ENCODE measurements at places on chromosomes 6 and 20.

GRCh38 chr6:119347466-119348095 is 2.0 kb downstream of the MAN1A1 start:
- peak; percentile 71 for DNase-seq

DNA sequence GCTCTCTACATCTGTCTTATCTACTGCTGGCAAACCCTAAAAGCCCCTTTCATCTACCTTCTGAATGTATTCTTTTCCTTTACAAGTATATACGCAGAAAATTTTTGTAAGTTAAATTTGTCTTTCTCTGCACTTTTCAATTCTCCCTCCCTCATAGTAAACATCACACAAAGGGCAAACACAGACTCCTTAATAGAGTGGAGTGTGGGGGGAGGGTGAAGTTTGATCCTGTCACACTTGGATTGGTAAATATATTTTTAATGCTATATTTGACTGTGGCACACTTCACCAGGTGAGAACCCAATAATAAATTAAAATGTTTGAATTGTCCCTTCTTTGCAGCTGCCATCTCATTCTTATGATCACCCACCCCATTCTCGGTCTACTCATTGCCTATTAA is 33.2 kb upstream of the PAQR8 start:
- DNase-seq: peak; percentile 17

GRCh38 chr20:13353261-13353945 is 132.3 kb downstream of the ISM1 start:
- DNase-seq: no peak

DNA sequence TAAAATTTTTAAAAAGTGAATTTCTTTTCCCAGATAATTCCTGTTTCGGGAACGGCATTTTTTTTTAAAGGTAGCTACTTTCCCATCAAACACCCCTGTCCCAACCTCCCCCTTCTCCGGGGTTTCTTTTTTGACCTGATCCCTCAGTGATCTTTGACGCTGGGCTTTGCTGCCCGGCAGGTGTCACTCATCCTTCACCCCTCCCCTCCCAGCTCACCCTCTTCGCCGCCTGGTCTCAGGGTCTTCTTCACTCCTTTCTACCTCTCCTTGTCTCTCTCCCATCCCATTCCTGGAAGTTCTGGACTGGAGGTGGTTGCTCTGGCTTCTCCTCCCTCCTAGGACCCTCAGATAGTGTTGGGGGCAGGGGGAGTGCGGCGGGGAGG is 329 bp upstream of the GPR6 start:
- DNase-seq: no peak

DNA sequence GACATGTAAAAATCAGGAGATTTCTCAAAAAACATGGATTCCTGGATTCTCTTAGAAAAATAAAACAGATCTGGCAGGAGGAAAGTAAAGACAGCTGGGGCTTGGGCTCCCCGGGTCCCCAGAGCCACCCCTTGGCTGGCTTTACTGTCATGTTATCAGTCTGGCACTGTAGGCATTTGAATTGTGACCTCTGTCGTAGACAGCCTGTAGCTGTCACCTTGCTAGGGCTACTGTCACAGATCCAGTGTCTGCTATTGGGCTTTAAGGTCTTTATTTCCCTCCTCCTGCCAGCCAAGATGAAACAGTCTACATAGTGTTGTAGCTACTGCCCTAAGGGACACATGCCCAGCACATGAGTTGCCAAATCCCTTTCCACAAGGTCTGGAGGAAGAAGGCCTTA is 37.5 kb downstream of the ABRACL start:
- DNase-seq: no peak

DNA sequence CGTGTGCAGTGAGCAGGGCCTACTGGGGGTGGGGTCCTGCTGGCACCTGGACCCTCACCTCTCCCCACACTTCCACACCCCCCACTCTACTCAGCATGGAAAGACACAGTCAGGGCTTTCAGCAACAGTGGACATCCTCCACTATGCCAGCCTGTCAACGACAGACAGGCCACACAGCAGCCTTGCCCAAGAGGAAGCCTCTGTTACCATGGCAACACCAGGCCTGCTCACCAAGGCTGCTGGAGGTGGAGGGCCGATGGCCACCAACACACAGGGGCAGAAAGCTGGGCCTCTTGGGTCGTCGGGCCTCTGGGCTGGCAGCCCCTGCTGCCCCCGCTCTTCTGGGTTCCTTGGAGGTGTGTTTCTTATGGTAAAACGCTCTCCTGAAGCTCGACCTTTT is 13.6 kb downstream of the BNIP5 start:
- DNase-seq: no peak
